Prostate gland (tissue), 2 donors: ENCODE measurements at places on chromosomes 1 and 21.

- DNase-seq, result no peak
Measured at GRCh38 chr1:192951691-192952460, 107.3 kb downstream of the UCHL5 start.

- DNase-seq, result no peak
Measured at GRCh38 chr1:226424221-226425003, 16.5 kb upstream of the PARP1 start.

DNA sequence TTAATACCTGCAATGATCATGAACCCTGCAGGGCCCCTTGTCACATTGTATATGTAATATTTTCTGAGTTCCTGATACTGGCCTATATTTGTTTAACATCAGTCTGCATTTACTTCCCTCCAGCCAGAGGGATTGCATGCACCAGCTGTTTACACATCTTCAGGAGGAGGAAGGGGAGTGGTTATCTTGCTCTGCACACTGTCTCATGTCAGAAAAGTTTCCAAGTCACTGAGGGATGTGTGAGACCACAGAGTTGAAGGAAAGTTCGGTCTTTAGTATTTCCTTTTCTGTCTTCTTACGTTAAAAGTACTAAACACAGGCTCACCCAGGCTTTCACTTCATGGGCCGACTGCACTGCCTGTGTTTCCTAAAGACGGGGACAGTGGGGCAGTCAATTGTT, 574.1 kb downstream of the LMO4 start:
- no peak for DNase-seq

- no peak for DNase-seq
Measured at GRCh38 chr1:64093941-64094340, 109.5 kb upstream of the UBE2U start.

GRCh38 chr1:203299169-203299568, 6.2 kb upstream of the BTG2 start:
- DNase-seq, result no peak

DNA sequence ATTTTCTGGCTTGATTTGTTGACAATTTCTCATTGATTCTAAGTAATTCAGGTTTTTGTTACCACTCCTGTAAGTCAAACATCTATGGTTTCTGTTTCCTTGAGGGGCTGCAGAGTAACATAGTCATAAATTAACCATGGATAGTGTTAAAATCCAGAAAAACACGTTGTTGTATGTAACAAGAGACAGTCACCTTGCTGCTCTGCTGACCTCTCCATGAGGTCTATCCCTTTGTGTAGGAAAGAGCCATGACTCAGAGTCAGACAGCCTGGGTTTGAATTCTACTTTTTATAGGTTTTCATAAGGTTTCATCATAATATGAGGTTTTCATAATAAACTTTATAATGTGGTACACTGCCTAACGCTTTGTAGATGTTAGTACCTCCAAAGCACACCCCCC, 27.6 kb upstream of the NBL1 start:
- no peak for DNase-seq

- DNase-seq, result no peak
Measured at GRCh38 chr21:46456750-46457149, 1.9 kb upstream of the DIP2A start.

DNA sequence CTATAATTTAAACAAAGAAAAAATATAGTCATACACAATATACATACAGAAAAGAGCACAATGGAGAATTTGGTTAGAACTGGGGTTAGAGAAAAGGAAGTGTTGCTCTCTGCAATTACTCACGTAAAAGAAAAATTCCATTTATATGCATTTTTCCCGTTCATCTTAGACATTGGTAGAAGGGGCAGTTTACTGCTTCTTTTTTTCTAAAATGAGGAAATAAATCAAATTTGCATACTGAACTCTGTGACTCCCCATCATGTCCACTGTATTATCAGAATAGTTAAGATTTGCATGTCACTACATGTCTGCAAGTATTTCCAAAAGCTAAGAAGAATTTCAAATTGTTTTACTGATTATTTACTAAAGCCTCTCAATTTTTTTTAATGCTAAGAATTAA, 44.1 kb upstream of the C1orf105 start:
- DNase-seq, result no peak

DNA sequence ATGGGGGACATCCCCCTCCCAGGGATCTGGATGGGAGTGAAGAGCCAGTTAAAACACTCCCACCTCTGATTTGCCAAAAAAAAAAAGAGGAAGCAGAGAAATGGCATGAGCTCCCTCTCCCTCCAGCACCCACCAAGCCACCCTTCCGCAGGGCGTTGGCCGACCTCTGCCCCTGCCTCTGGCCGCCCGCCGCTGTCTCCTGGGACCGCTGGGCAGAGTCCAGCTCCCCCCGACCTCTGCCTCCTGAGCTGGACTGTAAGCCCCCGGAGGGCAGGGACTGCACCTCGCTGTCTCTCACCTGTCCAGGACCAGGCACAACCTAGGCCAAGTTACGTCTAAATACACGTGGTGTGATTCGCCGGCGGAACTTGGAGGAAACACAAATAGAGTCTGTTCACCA, 174.3 kb downstream of the PRDM16 start:
- no peak for DNase-seq

GRCh38 chr1:1305300-1306069, 2.2 kb downstream of the ACAP3 start:
- peak; percentile 42 for DNase-seq

DNA sequence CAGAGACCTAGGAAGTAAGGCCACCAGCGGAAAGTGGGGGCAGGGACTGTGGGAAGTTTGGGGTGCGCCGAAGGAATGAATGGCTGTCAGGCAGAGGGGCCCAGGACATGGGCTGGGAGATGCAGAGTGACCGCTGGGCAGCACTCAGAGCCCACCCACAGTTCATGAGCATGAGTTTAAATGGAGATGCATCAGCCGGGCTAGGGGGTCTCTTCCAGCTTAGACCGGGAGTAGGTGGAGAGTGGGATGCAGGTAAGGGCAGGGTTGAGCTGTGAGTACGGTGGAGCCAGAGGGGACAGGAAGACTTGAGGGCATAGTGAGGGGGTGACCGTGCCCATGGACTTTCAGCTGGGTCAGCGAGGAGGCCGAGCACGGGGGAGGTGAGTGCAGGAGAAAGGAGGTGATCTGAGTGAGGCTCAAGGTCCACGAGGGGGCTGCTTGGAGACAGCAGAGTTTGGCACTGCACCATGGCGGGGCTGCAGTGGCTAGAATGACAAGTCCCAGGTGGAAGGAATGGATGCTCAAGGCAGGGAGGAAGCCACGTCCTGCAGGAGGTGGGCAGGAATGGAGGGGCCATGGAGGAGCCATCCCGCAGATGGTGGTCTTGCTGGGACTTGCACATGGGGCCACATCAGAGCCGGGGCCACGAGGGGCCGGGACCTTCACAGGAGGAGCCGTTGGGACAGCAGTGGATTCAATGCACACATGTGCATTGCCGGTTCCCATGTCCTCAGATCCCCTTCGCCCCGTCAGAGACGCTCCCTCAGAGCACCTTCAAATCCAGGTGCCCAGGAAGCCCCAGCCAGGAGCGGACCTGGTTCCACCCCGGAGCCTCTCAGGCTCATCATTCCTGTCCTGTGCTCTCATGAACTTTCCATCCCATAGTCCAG, 34.9 kb downstream of the UBASH3A start:
- no peak for DNase-seq

GRCh38 chr21:45015469-45015860, 58.9 kb upstream of the ADARB1 start:
- no peak for DNase-seq

DNA sequence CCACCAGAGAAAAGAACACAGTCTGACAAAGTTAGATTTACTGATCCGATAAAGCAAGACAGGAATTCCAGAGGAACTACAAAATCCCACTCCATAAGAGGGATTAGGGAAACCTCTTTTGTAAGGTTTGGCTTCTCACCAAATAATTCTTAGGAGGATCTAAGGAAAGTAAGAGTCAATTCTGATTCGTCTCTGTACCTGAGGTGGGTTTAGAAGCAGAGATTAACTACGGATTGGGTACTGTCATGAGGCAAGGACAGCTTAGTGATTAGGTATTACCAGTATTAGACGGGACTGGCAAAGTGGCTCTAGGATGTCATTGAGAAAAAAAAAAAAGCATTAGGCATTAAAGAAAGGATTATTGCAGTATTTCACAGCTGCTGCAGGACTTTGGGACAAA, 371.7 kb upstream of the BRINP3 start:
- DNase-seq, result no peak

- DNase-seq, result no peak
Measured at GRCh38 chr1:41588334-41588875, 103.9 kb upstream of the EDN2 start.

GRCh38 chr1:21244986-21245687, 45.1 kb downstream of the ECE1 start:
- no peak for DNase-seq

DNA sequence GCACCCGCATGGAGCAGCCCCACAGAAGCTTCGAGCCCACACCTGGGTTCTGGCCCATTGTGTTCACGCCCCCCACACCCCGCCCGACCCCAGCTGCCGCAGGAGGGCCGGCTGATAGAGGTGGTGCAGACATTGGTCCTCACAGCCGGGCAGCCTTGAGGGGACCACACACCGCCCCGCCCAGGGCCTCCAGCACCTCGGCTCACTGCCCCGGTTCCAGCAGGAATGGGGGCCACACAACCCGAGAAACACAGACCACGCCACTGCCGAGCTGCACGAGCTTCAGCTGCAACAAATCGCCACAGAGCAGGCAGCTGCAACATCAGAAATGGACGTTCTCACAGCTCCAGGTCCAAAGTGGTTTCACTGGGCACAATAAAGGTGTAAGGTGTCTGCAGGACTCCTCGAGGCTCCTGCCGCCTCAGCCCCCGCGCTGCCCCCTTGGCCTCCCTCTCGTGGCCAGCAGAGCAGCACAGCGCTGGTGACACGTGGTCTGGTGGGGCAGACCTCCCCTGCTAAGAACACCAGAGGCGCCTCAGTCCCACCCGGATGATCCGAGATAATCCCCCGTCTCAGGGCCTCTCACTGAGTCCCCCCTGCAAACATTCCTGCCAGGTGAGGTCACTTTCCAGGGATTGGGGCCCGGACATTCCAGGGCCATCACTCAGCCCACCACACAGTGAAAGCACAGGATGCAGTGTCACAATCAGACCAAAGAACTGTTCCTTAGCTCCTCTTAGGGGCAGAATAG, 62.3 kb upstream of the ADARB1 start:
- DNase-seq, result no peak

DNA sequence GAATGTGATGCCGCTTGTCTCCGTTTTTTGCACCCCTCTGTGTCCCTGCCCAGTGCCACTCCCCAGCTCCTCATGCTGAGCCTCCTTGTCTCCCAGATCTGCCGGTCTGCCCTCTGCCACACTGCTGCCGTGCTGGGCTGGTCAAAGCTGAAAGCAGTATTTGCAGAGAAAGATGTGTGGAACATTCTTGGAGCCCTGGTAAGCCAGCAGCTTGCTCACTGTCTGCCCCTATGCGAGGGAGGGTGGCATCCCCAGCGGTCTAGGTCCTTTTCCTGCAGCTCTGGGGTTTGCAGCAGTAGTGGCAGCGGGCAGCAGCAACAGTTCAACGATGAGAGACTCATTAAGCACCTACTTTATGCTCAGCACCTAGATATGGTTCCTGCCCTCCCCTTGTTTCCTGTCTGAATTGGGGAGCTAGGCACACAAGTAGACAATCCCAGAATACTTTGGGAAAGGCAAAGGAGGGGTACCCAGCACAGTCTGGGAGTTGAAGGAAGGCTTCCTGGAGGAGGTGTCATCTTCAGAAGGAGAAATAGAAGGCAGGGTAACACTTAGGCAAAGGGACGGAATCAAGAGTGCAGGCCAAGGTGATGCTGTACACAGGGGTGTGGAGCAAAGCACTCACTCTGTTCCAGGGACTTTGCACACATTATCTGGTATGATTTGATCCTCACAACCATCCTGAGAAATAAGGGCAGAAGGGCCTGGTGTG, 63.1 kb downstream of the KIF21B start:
- DNase-seq, result no peak

DNA sequence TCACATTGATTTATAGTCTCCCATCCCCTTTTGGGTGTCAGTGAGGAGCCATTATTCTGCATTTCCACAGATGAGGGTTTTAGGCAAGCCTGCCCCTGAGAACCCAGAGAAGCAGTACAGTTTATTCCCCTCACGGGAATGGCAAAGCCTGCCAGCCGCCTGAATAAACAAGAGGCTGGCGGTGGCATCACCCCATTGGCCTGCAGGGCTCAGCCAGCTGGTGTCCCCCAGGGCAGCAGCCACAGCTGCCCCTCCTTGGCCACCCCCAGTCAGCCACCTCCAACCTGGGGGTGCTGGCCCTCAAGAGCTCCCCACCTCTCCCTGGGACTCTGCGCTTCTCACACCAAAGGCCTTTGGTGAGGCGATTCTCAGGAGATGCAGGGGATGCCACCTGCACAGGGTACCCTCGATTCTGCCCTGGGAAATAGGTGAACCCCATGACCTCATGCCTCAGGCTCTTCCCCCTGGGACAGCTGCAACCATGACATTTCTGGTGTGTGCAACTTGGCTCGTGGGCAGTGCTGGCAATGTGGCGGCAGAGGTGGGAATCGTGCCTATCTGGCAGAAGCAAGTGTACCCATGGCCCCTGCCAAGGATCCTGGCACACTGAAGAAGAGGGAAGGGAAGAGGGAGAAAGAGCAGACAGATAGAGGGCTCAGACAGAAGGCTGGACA, 14.0 kb downstream of the OLFML2B start:
- peak; percentile 27 for DNase-seq

DNA sequence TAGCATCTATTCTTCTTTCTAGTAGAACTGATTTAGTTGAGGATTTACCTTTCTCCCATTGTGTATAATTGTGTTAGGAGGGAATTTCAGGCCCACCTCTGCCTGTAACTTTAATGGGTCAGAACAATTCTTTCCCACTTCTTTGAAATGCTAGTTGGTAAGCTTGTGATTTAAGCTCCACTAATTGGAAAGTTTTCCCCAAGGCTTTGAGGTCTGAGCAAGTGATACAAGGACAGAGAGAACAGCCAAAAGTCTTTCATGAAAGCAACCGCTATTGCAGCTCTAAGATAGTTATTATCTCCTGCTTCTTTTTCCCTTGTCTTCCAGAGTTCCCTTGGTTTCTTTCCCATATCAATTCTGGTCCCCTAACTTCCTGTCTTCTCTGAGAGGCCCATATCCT, 38.7 kb upstream of the PDC start:
- DNase-seq, result no peak

- no peak for DNase-seq
Measured at GRCh38 chr1:47582891-47583608, 145.2 kb downstream of the FOXD2 start.

DNA sequence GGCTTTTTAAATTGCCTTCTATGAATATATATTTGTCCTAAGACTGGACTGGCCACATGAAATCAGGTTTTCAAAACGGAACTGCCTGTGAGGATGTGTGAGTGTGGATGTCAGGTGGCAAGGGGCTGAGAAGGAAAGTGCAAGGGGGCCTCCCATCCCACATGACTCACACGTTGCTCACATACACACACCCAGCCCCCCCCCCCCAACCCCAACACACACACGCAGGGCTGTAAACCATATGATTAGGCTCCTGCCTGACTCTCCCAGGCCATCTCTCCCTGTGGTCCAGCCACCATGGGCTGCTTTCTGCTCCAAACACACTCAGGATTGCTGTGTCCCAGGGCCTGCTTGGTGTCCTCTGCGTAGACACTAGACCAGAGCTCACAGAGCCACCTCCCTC, 22.4 kb downstream of the DEGS1 start:
- DNase-seq, result no peak

- no peak for DNase-seq
Measured at GRCh38 chr1:226541231-226541630, 7.3 kb upstream of the STUM start.
